ENCODE measurements at places on chromosomes 13 and 19.

- DNase-seq: no peak
Measured at GRCh38 chr19:31418692-31419430, 69.6 kb upstream of the TSHZ3 start.

DNA sequence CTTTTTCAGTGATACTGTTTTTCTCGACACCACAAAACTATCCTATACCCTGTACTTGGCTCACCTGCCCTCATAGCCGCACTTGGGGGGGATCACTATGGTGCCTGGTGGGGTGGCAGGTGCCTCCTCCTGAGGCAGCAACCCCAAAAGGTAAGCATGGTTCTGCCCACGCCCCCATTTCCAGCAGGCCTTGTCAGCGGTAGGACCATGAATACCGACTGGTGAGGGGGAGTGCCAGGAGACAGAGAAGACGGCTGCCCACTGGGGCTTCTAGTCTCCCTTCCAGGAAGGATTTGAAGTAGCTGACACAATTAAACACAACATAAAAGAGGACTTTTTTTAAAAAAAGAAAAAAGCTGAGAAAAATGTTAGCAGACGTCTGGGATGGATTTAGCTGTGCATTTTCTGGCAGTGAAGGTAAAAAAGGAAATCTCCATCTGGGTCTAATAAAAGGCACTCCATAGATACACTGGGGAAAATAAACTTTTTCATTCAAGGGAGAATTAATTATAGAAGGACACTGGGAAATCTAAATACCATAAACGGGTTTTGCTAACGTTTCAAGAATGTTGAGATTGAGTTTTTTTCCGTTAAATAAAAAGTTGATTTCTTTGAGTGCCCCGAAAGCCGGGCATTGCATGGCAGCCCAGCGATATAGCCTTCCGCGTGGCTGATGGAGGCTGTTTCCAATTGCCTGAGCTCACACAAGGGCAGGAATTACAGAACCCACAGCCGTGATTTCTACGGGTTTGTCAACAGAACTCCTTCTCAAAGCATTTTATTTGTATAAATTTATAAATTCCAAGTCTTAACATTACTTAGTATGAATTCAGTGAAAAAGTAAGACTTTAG lies 45.1 kb downstream of the ATP11A start:
- peak; percentile 52 for DNase-seq

GRCh38 chr13:34372581-34372980 lies 554.6 kb downstream of the RFC3 start:
- no peak for DNase-seq

- no peak for DNase-seq
Measured at GRCh38 chr13:23898101-23898500, 799 bp upstream of the C1QTNF9B start.

All from SK-N-MC (cell line).